Hair follicle dermal papilla cell (primary cell): ENCODE measurements at places on chromosomes 5 and 9. TPM values are rescaled to one million over a fixed set of nuclear protein-coding genes. Genes with fewer than 3 reads are reported as not detected.

CCDC192 gene
- not detected in 2 replicates for total RNA-seq

IL33 gene
- total RNA-seq: 0.12 TPM in 1 of 2 replicates, not detected in the other

SPINK4 gene
- total RNA-seq: not detected in 2 replicates

OTP gene
- total RNA-seq: not detected in 2 replicates

TBC1D2 gene
- total RNA-seq: 24.7 and 35.7 TPM in 2 replicates

GABRA1 gene
- not detected in 2 replicates for total RNA-seq

TMEM215 gene
- total RNA-seq: not detected in 2 replicates

IL4 gene
- total RNA-seq: not detected in 2 replicates

EIF4E1B gene
- not detected in 2 replicates for total RNA-seq

PHYKPL gene
- 39.2 and 51.3 TPM in 2 replicates for total RNA-seq

PCDHGB2 gene
- 4.1 and 4.6 TPM in 2 replicates for total RNA-seq

ZNF366 gene
- under 0.01 TPM in 1 of 2 replicates, not detected in the other for total RNA-seq

ZFAND5 gene
- 183 and 241 TPM in 2 replicates for total RNA-seq
